ENCODE measurements at places on chromosomes 16 and 17.

GRCh38 chr16:84069540-84069939, 26.9 kb upstream of the SLC38A8 start:
- DNase-seq: no peak

GRCh38 chr16:14309001-14309886, 238.1 kb downstream of the MRTFB start:
- DNase-seq: no peak

DNA sequence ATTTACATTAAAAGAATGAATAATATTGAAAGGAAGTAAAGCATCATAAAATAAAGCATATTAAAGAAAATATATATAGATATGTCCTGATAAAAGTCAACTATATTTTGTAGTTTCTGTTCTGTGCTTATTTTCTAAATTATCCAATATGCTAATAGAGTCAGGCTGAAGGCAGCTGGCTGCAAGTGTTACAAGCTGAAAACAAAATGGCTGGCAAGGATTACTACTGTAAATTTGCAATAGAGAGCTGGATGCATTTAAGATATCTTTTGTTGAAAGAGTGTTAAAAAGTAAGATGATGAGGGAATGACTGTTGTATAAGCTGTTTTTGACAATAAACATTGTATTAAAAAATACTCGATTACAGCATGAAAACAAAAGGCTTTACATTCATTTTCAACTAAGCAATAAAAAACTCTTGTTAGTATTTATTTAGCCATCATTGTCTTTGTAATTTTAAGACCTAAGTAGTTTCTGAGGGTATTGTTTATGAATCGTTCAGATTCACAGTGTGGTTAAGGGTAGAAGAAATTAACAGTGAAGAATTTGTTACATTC, 76.3 kb downstream of the TANC2 start:
- DNase-seq: no peak

DNA sequence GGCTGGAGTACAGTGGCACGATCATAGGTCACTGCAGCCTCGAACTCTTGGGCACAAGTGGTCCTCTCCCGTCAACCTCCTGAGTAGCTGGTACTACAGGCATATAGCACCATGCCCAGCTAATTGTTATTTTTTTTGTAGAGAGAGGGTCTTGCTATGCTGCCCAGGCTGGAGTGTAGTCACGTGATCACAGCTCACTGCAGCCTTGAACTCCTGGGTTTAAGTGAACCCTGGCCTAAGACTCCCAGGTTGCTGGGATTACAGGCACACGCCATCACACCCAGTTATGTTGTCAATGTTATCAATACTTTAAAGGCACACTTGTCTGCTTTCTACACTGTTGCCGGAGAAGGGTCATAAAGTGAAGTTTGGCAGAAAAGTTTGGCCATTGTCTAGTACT, 22.0 kb upstream of the LASP1NB start:
- DNase-seq: no peak

GRCh38 chr16:4706871-4707270, 13.5 kb downstream of the NUDT16L1 start:
- no peak for DNase-seq

- DNase-seq: peak; percentile 22
Observed at GRCh38 chr17:50396261-50397110, 837 bp downstream of the LRRC59 start.

DNA sequence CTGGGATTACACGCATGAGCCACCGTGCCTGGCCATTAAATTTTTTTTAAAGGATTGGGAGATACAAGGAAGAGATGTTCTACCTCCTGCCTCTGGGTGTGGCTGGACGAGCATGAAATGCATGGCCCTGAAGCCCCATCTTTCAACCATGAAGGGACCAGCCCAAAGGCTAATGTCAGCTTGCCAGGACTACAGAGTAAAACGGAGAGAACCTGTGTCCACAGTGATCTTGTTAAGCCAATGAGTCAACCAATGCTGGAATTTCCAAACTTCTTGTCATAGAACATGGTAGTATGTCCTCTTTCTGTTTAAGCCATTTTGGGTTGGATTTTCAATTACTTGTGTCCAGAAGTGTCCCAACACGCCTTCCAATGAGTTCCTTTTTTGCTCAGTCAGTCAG, 71.3 kb downstream of the RTN4RL1 start:
- DNase-seq: no peak

DNA sequence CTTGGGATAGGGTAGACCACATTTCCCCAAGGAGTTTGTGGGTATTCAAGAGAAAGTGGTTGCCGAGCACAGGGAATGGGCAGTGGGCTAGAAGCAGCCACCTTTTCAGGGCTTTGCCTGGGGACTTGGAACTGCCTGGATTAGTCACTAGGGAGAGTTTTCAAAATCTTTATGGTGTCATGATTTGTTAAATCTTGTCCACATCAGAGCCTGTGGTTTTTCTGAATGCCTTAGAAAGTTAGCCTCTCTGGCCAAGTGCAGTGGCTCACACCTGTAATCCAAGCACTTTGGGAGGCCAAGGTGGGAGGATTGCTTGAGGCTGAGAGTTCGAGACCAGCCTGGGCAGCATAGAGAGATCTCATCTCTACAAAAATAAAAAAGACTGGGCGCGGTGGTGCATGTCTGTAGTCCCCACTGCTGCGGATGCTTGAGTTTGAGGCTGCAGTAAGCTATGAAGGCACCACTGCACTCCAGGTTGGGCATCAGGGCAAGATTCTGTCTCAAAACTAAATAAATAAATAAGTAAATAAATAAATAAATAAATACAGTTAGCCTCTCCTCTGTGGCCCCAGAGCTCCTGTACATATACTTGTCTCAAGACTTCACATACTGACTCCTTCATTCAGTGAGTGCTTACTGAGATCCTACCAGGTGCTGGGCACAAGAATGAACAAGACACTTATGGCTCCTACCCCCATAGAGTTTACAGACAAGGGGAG, 76.3 kb upstream of the HNF1B start:
- no peak for DNase-seq

GRCh38 chr17:36131421-36131820, 27.8 kb downstream of the CCL4 start:
- DNase-seq: no peak

DNA sequence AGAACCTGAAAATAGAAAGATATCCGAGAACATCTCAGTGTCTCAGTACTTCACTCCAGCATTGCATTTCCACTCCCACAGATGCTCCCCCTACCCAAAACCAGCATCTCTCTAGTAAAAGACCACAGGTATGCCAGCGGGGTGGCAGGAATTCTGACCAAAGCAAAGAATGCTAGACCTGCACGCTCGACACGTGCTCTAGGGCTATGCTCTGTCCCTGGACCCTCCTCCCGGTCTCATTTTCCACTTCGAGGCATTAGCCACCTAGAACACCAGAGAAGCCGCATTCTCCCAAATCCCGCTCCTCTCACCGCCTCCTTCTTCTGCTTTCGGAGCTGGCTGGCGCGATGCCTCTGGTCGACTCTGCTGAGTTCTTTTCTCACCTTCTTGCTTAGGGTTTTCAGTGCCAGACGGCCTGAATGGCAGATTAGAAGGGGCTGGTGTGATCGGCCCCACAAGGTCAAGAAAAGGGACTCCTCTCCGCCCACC, 487 bp downstream of the TSR1 start:
- DNase-seq: no peak

DNA sequence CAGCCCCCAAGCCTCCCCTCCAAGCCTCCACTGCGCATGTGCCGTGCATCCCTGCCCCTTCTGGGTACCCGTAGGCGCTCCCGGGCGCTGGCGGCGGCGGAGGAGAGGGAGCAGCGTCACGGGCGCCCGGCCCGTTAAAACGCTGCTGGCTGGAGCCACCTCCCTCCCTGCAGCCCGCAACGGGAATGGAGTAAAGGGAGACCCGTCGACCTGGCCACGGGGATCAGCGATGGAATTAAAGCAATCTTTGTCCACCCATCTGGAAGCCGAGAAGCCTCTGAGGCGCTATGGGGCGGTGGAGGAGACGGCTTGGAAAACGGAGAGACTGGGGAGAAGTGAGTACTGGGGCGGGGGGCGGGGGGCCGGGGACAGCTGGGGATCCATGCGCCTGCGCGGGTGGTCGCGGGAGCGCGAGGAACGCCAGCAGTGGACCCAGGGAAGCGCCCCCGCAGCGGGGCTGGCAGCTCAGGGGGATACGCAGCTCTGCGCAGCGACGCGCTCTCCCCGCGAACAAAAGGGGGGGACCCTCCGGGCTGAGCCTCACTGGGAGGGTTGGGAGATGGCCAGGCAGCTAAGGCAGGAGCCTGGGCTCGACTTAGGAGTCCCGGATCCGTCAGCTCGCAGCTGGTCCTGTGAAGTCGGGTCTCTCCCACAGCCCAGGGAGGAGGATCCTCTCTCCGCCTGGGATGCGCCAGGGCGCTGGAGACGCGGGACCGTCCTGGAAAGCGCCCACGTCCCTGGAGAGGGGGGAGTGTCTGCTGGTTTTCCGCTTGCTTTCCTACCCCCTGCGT, at the start of gene BMERB1:
Gene BMERB1 (plus strand): TSS at position 164 of the 791 bp plus-strand sequence. CDS start 66 bp downstream, at position 230.
- peak; percentile 75 for DNase-seq

DNA sequence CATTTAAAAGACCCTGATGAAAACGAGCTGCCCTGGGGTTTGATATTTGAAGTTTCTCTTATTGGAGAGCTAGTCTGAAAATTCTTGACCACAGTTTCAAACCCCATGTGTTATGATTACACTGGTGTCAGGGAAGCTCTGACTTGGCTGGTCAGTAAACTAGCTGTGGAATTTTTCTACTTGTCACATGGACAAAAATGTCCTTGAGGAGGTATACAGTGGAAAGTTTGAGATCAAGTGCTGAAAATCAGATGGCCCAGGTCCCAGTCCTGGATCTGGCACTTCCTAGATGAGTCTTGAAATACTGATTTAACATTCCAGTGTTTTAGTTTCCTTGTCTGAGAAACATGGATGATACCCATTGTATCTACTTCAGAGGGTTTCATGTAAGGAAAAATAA, 30.7 kb upstream of the SOX9 start:
- no peak for DNase-seq

DNA sequence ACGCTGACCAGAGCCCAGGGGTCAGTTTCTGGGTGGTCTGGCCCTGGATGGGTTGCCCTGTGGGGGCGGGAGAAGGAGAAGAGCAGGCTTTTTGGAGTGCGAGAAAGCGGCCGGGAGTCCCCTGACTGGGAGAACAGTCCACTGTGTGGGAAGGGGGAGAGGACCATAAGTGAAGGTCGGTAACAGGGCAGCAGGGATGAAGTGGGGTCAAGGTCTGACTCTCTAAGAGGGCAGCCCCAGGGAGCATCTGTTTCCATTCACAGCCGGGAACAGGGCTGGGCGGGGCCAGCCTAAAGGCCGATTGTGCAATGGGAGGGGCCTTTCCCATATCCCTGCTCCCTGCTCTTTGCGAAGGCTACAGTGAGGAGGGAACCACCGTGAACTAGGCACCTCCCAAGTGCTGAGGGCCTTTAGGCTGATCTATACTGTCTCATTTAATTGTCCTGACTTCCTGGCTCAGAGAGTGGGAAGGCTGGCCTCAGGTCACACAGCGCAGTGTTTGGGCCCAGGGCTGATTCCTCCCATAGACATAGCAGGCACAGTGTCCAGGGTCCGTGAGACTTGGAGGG, 10.4 kb upstream of the WFDC1 start:
- peak; percentile 57 for DNase-seq

- DNase-seq: peak; percentile 32
Observed at GRCh38 chr17:8628609-8629169, 1.8 kb downstream of the MYH10 start.

GRCh38 chr16:31407406-31407805, 14.3 kb downstream of the ITGAD start:
- DNase-seq: no peak

DNA sequence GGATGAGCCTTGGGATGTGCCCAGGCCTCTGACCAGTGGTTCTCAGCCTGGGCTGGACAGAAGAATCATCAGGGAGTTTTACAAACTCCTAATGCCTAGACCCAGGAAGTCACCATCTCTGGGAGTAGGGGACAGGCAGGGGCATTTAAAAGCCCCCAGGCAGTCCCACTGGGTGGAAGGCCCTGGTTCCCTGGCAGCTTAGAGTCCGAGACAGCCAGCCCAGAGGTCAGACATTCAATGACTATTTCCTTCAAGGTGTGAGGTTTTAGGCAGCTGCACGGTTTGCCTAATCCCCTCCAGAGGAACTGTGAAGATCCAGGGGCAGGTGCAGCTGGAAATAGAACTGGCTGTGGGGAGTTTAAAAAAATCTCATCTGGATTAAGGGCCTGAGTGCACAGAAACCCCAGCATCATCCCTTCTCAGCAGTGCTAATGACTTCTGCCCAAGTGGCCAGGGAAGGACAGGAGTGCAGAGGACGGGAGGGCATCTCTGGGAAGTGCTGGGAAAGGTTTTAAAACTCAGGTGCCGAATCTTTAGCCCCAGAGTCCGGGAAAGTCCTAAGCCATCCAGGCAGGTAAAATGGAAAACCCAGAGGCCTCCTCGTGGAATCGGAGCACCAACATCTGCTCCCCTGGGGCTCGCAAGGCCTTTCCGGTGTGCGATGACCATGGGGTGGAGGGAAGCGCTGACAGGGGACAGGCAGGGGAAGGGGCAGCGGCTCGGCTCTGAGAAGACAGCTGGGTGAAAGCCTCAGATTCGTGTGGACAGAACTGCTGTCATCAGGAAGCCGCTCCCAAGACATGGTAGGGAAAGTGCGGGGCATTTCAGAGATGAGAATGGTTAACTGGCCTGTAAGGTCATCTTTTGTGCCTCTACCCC, 1.5 kb upstream of the LGALS3BP start:
- DNase-seq: no peak

- DNase-seq: peak; percentile 83
Observed at GRCh38 chr17:21286066-21286770, 1.7 kb downstream of the MAP2K3 start.

- no peak for DNase-seq
Observed at GRCh38 chr17:8896641-8897635, 29.5 kb upstream of the PIK3R6 start.

DNA sequence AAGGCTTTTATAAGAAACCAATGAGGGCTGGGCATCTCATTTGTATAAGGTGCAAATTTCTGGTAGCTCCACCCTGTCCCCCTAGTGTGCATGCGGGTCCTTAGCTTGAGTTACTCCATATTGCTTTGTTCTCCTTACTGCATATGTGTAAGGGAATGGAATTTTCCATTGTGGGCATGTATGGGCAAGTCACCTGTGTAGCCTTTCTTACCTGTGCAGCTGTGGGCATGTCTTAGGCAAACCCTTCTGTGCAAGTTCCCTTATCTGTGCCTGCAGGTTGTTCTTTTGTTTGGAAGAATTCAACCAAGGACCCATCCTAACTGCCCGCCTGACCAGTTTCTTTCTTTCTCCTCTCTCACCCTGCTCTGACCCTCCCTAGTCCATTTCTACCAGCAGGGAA, 122.8 kb upstream of the HS3ST4 start:
- DNase-seq: no peak

- no peak for DNase-seq
Observed at GRCh38 chr16:57982385-57982784, 11.5 kb upstream of the CNGB1 start.

DNA sequence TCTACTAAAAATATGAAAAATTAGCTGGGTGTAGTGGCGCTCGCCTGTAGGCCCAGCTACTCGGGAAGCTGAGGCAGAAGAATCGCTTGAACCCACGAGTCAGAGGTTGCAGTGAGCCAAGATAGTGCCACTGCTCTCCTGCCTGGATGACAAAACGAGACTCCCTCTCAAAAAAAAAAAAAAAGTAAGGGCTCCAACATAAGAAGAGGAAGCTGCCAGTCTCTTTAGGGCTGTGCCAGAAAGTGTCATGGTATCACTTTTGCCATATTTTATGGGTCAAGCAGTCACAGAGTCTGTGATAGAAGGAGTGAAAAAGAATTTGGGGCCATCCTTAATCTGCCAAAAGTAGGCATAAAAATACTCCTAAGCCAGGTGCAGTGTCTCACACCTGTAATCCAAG, 1.4 kb upstream of the PIPOX start:
- DNase-seq: no peak

- DNase-seq: no peak
Observed at GRCh38 chr16:88859381-88860091, 2.6 kb downstream of the TRAPPC2L start.
